ENCODE measurements at places on chromosomes 3 and 15. TPM values are rescaled to one million over a fixed set of nuclear protein-coding genes. Genes with fewer than 3 reads are reported as not detected.

The SATB1 gene
- 18.0 TPM for total RNA-seq

- DNase-seq: no peak
These were observed 24.3 kb upstream of the DENND4A start for GRCh38 chr15:65816441-65816840.

DNA sequence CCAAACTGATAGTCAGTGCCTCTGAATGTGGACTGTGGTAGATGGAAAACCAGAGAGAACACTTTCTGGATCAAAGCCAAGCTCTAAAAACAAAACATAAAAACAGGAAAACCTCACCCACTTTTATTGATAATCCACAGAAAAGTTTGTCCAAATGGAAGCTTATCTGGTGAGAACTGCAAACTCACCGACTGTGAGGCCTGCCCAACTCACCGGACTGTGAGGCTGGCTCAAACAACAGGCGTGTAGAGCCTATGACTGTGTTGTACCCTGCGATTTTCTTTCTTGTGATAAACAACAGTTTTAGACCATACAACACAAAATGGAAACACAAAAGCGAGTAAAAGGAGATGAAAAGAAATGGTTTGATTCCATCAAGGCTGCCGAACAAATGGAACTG is 7.2 kb downstream of the PRR23C start:
- DNase-seq: no peak

GRCh38 chr3:180631317-180631716 is 29.4 kb downstream of the TTC14 start:
- DNase-seq: no peak

The MNS1 gene
- total RNA-seq: 0.86 TPM

The TASOR gene
- total RNA-seq: 42.0 TPM

The SH3GL3 gene
- 2.7 TPM for total RNA-seq

Data from astrocyte (in vitro differentiated cells and primary cell).